ENCODE measurements at places on chromosomes 1 and 21. TPM values are rescaled to one million over a fixed set of nuclear protein-coding genes. Genes with fewer than 3 reads are reported as not detected.

The KRTAP19-3 gene
- polyA plus RNA-seq, result not detected

GRCh38 chr1:167104256-167104633 is 10.4 kb downstream of the STYXL2 start:
- DNase-seq, result no peak

The SMG7 gene
- 75.7 TPM for polyA plus RNA-seq

GRCh38 chr1:29162476-29163138 is 19.1 kb downstream of the SRSF4 start:
- no peak for DNase-seq

GRCh38 chr1:54774820-54775498 is 10.6 kb upstream of the PARS2 start:
- DNase-seq, result no peak

The SLAMF8 gene
- 0.75 TPM for polyA plus RNA-seq

GRCh38 chr21:14487490-14488432 is 58.4 kb downstream of the SAMSN1 start:
- DNase-seq, result no peak

- no peak for DNase-seq
These were observed 17.2 kb downstream of the CSRP1 start for GRCh38 chr1:201489643-201490261.

- no peak for DNase-seq
These were observed 480 bp downstream of the DPYD start for GRCh38 chr1:97920276-97920831.

DNA sequence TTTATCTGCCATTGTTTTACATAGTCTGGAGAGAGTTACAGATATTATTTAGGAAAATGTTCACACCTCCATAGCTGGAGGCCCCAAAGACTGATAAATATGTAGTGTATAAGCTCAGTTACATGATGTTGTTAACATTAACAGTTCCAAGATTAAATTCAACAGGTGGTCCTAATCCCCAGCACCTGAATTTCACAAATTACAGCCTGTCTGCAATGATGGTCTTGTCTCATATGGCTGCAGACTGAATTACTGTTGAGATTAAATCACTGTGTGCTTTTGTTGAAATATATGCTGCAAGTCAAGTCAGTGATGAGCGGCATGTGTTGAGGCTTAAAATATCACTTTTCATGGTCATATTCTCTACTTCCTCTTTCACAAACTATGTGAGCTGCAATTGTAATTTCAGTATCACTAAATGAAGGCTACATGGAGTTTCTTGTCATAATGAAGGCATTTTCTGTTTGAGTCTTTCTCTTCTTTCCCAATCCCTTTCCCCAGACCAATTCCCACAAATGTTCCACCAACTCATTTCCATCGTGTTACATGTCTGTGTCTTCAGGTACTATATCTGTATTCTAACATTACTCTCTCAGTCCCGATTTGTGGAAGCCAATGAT is 4.2 kb downstream of the ST6GALNAC5 start:
- DNase-seq, result no peak

DNA sequence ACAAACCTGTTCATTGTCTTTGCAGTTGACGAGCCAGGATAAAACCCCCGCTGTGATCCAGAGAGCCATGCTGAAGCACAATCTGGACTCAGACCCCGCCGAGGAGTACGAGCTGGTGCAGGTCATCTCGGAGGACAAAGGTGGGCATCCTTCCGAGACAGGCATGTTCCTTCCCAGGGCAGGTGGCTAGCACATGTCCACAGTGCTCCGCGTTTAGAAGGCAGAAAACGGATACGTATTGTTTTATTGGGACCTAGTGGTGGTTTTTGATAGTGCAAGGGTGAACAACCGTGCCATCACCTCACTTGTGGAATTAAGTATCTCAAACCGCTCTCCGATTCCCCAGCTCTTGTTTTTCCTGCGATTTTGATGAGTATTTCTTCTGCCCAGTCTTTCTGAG is 115.3 kb downstream of the COLGALT2 start:
- DNase-seq, result no peak

DNA sequence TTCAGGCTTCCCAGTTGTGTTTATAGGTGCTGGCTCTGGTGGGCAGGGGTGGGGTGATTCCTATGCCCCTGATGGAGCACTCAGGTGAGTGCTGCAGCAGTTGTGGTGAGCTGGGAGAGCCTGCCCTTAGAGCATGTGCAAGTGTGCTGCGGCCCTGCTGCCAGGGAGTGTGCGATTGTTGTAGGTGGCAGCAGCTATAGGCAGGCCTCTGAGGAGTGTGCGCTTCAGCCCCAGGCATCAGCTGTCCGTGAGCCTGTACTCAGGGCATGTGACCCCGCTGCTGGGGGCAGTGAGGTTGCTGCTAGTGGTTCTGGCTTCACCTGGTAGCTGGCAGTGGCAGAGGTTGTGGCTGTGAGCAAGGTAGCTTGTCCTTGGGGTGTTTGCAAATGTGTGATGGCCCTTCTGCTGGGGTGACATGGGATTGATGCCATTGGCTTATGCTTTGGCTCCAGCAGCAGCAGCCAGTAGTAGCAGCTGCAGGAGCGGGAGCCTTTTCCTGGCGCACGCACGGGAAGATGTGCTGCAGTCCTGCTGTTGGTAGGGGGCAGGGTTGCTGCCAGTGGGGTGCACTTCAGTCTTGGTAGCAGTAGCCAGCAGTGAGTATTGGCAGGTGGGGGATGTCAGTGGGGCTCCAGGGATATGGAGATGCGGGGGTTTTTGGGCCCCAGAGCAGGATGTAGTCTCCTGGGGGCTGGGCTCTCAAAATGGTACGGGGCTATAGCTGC is 37.7 kb downstream of the SYCP1 start:
- DNase-seq, result no peak

DNA sequence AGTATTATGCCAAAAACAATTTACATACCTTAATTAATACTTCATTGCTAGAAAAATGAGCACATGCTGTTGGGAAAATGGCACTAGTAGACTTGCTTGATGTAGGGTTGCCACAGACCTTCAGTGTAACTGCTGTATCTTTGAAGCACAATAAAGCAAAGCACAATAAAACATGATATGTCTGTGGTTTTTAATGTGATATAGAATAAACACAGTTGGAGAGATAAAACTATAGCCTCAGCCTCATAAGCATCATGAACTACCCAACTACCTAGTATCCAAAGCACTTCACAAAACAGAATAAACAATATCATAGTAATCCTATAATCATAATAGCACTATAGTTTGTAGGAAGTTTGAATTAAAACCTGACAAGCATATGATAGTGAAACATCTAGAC is 143.5 kb downstream of the SYT14 start:
- no peak for DNase-seq

- no peak for DNase-seq
These were observed 47.4 kb upstream of the TSPAN2 start for GRCh38 chr1:115136706-115137105.

The PTPN7 gene
- polyA plus RNA-seq, result 0.69 TPM

The TIE1 gene
- polyA plus RNA-seq, result 57.9 TPM

DNA sequence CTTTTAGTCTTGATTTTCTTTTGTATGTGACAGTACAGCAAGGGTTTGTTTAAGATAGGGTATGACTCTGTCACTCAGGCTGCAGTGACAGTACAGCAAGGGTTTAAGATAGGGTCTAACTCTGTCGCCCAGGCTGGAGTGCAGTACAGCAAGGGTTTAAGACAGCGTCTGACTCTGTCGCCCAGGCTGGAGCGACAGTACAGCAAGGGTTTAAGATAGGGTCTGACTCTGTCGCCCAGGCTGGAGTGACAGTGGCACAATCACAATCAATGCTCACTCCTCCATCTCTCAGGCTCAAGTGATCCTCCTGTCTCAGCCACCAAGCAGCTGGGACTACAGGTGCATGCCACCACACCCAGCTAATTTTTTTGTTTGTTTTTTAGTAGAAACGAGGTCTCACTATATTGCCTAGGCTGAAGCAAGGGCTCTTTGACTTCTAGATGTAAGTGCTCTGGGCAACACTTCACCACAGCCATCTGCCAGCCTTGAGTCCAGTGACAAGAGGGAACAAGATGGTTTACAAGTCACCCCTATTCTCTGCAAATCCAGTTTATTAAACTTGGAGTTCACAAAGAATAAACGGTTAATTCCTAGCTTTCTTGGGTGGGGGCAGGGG is 965 bp upstream of the SH2D5 start:
- no peak for DNase-seq

DNA sequence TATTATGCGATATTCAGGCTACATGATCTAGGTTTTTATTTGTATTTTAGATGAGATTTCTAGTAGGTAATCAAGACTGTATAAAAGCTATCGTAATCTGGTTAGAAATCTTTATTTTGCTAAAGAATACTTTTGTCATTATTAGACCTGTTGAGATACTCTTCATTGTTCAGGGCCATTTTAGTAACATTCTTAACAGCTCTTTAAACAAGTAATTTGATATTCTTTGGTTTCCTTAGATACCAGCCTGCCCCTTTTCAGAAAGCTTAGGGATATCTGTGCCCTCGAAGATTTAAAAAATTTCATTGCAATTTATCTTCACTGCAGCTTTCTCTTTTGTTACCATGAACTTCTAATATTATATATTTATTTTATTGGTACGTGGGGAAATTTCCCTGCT is 18.9 kb downstream of the ADGRL2 start:
- DNase-seq, result no peak

DNA sequence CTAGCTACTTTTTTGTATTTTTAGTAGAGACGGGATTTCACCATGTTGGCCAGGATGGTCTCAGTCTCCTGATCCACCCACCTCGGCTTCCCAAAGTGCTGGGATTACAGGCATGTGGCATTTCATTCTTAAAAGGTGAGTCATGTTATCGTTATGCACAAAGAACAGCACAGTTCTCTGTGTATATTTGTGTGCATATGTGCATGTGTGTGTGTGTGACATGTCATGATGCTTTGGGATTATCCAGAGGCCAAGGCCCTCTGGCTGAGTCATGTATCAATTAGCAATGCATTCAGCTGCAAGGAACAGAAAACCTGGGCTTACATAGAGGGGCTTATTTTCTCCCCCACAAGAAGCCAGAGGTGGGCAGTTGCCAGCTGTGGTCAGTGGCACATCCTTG is 301.7 kb upstream of the KAZN start:
- no peak for DNase-seq

DNA sequence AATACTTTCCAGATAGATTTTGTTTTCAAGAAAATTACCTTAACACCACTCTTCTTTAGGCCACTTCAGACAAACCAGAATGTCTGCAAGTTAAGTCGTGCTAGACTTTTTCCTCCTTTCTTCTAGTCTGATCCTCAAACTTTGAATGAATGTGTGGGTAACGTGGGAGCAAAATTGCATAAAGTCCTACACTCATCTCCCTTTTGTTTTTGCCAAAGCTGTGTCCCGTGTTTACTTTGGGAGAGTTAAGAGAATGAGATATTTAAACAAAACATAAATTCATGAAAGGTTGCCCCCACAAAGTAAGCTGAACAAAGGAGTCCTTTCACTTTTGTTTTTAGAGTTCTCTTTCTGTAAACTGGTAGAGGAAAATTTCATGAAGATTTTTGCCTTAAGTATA is 16.9 kb upstream of the VAMP3 start:
- no peak for DNase-seq

- DNase-seq, result no peak
These were observed 18.7 kb upstream of the SLAMF6 start for GRCh38 chr1:160541622-160542302.

DNA sequence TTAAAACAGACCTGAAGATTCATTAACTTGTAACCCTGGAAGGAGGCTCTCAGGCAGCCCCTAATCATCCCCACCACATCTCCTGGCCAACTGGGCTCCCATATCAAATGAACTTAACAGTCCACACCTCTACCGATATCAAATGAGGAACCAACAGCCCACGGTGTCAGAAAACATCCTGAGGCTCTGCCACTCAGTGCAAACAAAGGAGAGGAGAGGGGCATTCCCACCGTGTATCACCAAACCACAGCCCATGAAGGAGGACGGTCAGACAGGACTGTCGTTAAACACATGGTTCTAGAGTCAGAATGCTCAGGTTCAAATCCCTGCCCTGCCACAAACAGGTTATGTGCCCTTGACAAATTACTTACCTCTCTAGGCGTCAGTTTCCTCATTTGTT is 52.5 kb downstream of the ERI3 start:
- DNase-seq, result no peak

- no peak for DNase-seq
These were observed 149.5 kb upstream of the HP1BP3 start for GRCh38 chr1:20936621-20937020.

The MXRA8 gene
- 166 TPM for polyA plus RNA-seq

- DNase-seq, result no peak
These were observed 8.6 kb upstream of the SLC25A34 start for GRCh38 chr1:15727424-15727823.

The PIAS3 gene
- 54.0 TPM for polyA plus RNA-seq

- no peak for DNase-seq
These were observed 14.6 kb downstream of the MTX1 start for GRCh38 chr1:155223047-155223446.

The SPRR2A gene
- not detected for polyA plus RNA-seq

DNA sequence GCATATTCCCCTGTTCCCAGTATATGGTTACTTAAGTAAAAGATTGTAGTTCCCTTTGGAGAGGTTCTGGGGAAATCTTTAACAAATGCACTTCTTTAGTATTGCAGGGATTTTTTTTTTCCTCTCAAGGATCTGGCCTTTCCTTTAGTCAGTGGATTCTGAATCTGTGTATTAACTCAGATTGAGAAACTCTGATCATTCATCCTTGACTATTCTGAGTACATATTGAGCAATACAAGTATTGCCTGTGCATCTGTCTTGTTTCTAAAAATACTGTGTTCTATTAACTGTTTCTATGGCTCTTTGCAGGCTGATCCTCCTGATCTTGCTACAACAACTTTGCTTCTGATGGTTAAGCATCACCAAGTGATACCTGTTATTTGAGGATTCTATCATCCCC is 67.8 kb upstream of the FGGY start:
- no peak for DNase-seq

The FCN3 gene
- polyA plus RNA-seq, result 1.2 TPM

The OR2L3 gene
- polyA plus RNA-seq, result not detected

The FABP3 gene
- 65.5 TPM for polyA plus RNA-seq

- no peak for DNase-seq
These were observed 32.3 kb downstream of the RAB3GAP2 start for GRCh38 chr1:220239966-220240365.

The CTXND2 gene
- not detected for polyA plus RNA-seq

The UBASH3A gene
- 0.07 TPM for polyA plus RNA-seq

The GJB5 gene
- 0.39 TPM for polyA plus RNA-seq

DNA sequence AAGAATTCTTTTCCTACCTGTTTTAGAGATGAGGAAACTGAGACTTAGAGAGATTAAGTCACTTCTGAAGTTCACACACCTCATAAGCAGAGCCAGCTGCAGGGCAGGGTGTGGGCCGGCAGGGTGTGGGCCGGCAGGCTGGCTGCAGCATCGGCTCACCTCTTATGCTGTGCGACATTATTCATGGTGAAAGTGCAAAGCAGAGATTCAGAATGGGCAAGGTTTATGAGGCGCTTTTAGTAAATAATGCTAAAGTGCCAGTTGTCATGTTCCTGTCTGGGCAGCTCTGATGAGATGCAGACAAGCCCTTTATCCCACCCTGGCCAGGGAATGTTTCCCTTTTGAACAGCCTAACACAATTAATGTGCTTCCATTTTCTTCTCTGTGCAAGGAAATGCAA is 14.6 kb downstream of the MAB21L3 start:
- no peak for DNase-seq

DNA sequence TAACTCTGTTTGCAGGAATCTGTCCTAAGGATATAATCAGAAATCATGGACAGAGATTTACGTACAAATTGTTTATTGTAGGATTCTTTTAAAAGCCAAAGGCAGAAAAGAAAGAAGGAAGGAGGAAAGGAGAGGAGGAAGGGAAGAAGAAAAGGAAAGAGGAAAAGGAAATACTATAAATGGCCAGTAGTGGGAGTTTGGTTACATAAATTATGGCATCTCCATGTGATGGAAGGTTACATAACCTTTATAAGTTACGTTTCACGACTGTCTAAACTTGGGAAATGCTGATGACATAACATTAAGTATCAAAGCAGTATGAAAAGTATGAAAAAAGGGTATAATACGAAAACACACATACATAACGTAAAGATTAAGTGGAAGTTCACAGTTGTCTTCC is 39.0 kb downstream of the SMYD2 start:
- no peak for DNase-seq

All from left renal pelvis (tissue), 4 donors.